ENCODE measurements at places on chromosomes 13 and 19.

DNA sequence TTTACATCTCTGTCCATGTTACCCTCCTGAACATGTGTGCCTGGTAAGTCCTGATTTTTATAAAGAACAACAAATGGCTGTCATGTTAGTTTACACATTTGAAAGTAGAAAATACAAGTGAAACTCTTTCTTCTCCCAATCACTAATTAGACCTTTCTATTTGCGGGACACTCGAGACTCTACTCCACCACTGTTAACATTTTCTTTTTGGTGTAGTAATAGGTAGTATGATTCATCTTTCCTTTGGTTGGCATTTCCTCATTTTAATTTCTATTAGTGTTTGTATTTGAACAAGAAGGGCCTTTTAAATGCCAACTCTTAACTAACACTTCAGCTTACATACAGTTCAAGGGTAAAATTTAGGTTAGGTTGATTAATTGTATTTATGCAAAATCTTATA lies 371.1 kb downstream of the PCDH9 start:
- DNase-seq = no peak

DNA sequence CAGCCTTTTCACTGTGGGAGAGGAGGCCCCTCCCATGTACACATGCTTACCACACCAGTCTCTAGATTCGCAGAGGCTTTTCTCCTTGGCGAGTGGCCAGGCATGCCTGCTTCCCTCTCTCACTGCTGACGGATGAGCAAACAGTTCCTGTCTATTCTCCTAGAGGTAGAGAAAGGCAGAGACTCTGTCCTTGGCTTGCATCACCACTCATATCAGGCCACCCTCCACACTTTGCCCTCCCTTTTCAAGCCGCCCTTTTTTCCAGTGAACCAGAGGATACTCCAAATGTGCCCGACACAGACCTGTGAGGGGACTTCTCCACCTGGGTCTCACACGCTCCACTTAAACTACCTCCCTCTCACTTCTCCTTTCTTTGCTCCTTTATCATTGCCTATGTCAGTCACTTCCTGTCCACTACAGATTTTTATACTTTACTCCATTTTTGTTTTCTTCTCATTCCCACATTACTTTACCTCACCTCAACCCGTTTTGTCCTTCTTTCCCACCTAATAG lies 284.6 kb downstream of the DNAJC15 start:
- no peak for DNase-seq

GRCh38 chr13:25463496-25463895 lies 91.7 kb downstream of the ATP8A2 start:
- no peak for DNase-seq

DNA sequence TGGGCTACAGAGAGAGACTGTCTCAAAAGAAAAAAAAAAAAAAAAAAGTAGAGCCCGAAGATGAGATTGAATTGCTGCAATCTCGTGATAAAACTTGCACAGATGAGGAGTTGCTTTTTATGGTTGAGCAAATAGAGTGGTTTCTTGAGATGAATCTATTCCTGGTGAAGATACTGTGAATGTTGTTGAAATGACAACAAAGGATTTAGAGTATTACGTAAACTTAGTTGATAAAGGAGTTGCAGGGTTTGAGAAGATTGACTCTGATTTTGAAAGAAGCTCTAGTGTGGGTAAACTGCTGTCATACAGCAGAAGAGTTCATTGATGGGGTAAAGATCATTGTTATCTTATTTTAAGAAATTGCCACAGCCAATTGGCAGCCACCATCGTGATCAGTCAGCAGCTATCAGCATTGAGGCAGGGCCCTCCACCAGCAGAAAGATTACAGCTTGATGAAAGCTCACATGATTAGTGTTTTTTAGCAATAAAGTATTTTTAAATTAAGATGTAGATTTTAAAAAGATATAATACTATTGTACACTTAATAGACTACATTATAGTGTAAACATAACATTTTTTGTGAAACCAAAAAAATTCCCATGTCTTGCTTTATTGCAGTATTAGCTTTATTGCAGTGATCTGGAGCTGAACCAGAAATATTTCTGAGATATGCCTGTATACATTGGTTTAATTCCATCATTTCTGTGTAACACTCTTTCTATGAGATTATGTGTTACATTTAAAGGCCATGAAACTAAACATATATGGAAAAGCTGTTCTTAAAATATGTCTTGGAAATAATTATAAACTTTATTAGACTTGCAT lies 43.1 kb downstream of the ZMYM2 start:
- no peak for DNase-seq

GRCh38 chr19:41955521-41955920 lies 3.6 kb downstream of the RABAC1 start:
- DNase-seq = no peak

- DNase-seq = no peak
These were observed 20.2 kb downstream of the CACNG6 start for GRCh38 chr19:54011507-54012211.

DNA sequence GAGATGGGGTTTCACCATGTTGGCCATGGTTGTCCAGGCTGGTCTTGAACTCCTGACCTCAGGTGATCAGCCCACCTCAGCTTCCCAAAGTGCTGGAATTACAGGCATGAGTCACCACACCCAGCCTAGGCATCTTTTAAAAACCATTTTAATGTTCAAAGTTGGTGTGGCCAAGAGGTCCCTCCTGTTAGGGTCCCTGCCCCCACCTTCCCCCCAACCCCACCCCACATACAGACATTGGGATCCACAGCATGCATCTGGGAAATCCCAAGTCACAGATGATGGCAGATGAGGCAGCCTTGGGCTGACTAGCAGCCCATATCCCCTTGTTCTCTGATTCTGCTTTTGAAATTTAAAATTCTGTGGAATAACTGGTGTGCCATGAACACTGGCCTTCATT lies 226.0 kb downstream of the KATNAL1 start:
- no peak for DNase-seq

GRCh38 chr13:71828117-71828516 lies 38.9 kb downstream of the DACH1 start:
- DNase-seq = no peak

DNA sequence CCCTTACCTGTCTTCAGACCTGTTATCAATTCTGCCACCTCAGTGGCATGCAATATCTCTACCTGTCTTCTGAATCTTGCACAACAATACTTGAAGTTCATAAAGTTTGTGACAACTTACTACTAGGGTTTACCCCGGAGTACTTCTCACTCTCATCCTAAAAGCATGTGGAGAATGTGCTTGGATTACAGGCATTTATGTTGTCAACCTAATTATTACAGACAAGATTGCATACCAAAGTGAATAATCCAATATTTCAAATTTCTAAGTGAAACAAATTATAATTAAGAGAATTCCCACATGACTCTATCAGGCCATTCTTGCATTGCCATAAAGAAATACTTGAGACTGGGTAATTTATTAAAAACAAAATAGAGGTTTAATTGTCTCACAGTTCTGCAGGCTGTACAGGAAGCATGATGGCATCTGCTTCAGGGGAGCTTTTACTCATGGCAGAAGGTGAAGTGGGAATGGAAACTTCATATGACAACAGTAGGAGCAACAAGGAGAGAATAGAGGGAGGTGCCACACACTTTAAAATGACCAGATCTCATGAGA lies 661.0 kb upstream of the SPRY2 start:
- DNase-seq = no peak

GRCh38 chr19:29162694-29163093 lies 50.3 kb downstream of the UQCRFS1 start:
- no peak for DNase-seq

GRCh38 chr13:93687261-93687660 lies 460.7 kb downstream of the GPC6 start:
- DNase-seq = no peak
